ENCODE measurements at places on chromosomes 12 and 14.

- DNase-seq, result no peak
Observed at GRCh38 chr12:114888928-114889584, 205.1 kb upstream of the TBX3 start.

DNA sequence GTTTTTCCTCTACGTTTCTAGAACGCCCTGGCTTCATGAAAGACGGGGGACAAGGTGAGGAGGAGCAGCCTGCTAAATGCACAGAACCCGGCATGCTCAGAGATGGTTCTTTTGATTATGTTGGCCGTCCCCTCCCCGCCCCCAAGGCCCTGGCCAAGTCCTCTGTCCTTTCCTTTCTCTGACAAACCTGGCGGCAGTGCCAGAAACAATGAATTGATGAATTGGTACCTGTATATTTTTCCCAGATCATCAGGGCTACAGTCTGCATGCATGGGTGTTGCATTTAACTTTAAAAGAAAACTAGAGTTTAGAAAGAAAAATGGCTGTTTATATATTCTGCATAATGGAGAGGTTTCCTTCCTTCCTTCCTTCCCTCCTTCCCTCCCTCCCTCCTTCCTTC, 29.0 kb downstream of the GPRC5D start:
- DNase-seq, result no peak

- no peak for DNase-seq
Observed at GRCh38 chr14:101482066-101482465, 79.2 kb upstream of the DIO3 start.

- DNase-seq, result no peak
Observed at GRCh38 chr14:67955261-67955660, 135.7 kb downstream of the RAD51B start.

DNA sequence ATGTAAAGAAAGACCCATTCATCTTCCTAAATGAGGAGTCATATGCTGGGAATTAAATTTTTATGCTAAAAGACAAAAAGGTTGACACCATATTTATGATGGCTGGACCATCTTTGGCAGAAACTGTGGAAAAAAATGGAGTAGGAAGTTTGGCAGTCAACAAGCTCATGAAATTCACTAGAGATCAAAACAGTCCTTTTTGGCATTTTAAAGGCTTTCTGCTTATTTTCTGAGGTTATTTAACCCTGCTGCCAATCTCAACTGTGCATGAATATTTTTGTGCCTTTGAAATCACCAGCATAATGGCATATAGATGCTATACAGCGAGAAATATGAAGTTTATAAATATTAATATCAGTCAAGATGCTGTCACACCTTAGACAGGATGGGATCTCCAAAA, 399.5 kb downstream of the PDZRN4 start:
- DNase-seq, result no peak

DNA sequence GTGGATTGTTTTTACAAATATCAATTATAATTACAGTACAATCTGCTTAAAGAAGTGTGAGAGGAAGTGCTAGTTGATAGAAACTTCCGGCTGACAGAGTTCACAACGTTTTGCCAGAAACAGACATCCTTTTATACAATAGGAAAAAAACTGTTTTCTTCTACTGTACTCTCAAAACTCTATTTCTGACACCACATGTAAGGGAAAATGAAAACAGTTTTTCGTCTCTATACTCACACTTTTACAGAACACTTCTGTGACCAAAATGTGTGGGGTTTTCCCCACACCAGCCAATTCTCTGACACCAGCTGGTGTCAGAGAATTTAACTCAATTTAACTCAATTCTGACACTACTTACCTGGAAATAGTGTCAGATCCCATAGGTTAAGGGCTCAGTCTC, 24.2 kb upstream of the HIF1A start:
- DNase-seq, result no peak

DNA sequence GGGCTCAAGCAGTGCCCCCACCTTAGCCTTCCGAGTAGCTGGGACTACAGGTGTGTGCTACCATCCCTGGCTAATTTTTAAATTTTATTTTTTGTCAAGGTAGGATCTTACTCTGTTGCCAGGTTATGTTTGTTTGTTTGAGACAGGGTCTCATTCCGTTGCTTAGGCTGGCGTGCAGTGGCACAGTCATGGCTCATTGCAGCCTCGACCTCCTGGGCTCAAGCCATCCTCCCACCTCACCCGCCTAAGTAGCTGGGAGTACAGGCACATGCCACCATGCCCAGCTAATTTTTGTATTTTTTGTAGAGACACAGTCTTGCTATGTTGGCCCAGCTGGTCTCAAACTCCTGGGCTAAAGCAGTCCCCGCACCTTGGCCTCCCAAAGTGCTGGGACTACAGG, 83.3 kb upstream of the KCNH3 start:
- DNase-seq, result no peak

- no peak for DNase-seq
Observed at GRCh38 chr14:40758076-40758475, 848.6 kb upstream of the LRFN5 start.

DNA sequence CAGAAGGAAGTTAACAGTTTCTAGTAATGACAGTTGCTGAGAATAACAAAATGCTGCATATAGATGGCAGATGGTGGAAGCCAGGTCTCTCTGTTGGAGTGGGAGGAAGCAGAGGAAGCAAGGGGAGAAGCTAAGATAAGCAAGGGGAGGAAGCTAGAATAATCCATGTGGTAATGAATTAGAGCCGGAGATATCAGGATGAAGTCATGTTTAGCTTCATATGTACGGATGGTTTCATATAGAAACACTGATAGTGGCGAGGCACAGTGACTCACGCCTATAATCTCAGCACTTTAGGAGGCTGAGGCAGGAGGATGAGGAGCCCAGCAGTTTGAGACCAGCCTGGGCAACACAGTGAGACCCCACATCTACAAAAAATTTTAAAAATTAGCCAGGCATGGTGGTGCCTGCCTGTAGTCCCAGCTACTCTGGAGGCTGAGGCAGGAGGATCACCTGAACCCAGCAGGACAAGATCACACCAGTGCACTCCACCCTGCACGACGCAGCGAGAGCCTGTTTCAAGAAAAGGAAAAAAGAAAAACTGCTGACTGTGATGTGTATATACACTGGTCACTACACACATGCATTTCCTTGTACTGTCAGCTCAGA, 49.2 kb downstream of the ANAPC7 start:
- DNase-seq, result no peak

GRCh38 chr14:77883131-77883846, 83.4 kb downstream of the ADCK1 start:
- no peak for DNase-seq

- no peak for DNase-seq
Observed at GRCh38 chr14:20580242-20580641, 7.6 kb downstream of the RNASE11 start.

All from NCI-H526 treated with DMSO at 0.1 percent for 48 hours (cell line).